Chondrocyte (in vitro differentiated cells): ENCODE measurements at places on chromosomes 2 and 18. TPM values are rescaled to one million over a fixed set of nuclear protein-coding genes. Genes with fewer than 3 reads are reported as not detected.

DNA sequence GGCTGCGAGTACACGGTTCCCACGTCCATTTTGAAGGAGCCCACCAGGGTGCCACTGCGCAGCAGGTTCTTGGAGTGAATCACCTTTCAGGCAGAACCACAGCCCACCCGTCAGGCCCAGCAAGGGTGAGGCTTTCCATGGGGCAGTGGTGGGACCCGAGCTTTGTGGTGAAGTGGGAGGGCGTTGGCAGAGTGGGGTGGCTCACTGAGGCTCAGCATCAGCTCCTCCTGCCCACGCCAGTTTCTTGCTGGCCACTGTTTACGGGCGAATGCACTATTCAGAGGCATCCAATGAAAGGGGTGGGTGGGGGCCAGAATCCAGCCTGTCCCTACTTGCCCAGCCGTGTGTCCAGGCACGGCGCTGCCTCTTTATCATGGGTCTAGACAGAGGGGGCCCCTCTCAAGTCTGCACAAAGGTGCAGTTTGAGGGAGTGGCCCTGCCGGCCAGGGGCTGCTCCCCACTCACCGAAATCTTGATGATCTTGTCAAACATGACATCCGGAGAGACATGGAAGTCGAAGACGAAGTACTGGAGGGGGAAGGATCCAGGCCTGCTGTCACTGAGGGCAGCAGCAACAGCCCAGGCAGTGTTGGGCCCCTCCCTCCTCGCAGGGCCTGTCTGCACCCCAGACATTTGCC lies 11.4 kb upstream of the OTOF start:
- no peaks in the 10 kb centered on the region for H3K4me1 ChIP-seq
- no peak overlapping the region for H3K27ac ChIP-seq
- no peak overlapping the region for H3K4me3 ChIP-seq

- no peak for DNase-seq
- peaks cover 15% of the 10 kb centered on the region for H3K27me3 ChIP-seq
- peaks cover 8% of the 10 kb centered on the region for H3K4me1 ChIP-seq
- no peak overlapping the region for H3K4me3 ChIP-seq
Observed at GRCh38 chr2:105977212-105977611, 216.9 kb downstream of the UXS1 start.

NBAS gene
- 42.6 to 66.5 TPM (median 47.6 TPM) in 3 replicates for total RNA-seq

GRCh38 chr18:5060543-5060942 lies 136.5 kb downstream of the AKAIN1 start:
- DNase-seq = no peak
- peaks cover 2% of the 10 kb centered on the region for H3K4me1 ChIP-seq
- no peak overlapping the region for H3K4me3 ChIP-seq
- H3K27me3 ChIP-seq = peaks cover 1% of the 10 kb centered on the region

STEAP3 gene
- 44.6 to 151 TPM (median 46.6 TPM) in 3 replicates for total RNA-seq

GRCh38 chr2:200929334-200930249 lies 33.9 kb downstream of the ORC2 start:
- peaks cover 15% of the 10 kb centered on the region for H3K36me3 ChIP-seq
- H3K4me1 ChIP-seq = peaks cover 17% of the 10 kb centered on the region
- no peaks in the 10 kb centered on the region for H3K27me3 ChIP-seq
- no peak for DNase-seq

GRCh38 chr2:186913870-186914269 lies 64.9 kb upstream of the ZSWIM2 start:
- H3K36me3 ChIP-seq = no peaks in the 10 kb centered on the region
- H3K27ac ChIP-seq = no peak overlapping the region
- H3K4me3 ChIP-seq = no peak overlapping the region

DNA sequence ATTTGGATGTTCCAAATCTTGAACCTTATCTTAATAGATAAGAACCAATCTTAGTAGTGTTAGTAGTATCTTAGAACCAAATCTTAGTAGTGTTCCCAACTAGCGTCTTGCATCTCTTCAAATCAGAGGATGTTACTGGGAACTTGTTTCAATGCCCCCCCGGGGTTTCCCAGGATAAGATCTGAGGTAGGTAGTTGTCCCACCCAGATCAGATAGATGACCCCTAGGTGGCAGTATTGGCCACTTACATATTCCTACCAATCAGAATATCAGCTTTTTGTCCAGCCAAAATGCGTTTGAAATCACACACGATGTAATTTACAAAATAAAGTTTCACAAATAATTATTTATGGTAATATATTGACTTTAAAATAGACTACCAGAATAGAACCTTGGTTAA lies 314.8 kb downstream of the MBD2 start:
- H3K36me3 ChIP-seq = no peaks in the 10 kb centered on the region
- H3K4me3 ChIP-seq = no peak overlapping the region
- H3K27me3 ChIP-seq = no peaks in the 10 kb centered on the region
- no peak overlapping the region for H3K27ac ChIP-seq

GRCh38 chr2:238879621-238880377 lies 31.9 kb downstream of the TWIST2 start:
- no peak overlapping the region for H3K4me3 ChIP-seq
- H3K27me3 ChIP-seq = no peaks in the 10 kb centered on the region
- no peak overlapping the region for H3K27ac ChIP-seq
- peak; percentile 11 for DNase-seq
- no peaks in the 10 kb centered on the region for H3K36me3 ChIP-seq
- peaks cover 20% of the 10 kb centered on the region for H3K4me1 ChIP-seq

ELOA2 gene
- total RNA-seq = not detected in 3 replicates

- no peak for DNase-seq
- peaks cover 37% of the 10 kb centered on the region for H3K4me1 ChIP-seq
- peak overlapping the region; percentile 92 for H3K4me3 ChIP-seq
- H3K36me3 ChIP-seq = no peaks in the 10 kb centered on the region
Observed at GRCh38 chr2:61763605-61764034, 90.2 kb downstream of the FAM161A start.

DNA sequence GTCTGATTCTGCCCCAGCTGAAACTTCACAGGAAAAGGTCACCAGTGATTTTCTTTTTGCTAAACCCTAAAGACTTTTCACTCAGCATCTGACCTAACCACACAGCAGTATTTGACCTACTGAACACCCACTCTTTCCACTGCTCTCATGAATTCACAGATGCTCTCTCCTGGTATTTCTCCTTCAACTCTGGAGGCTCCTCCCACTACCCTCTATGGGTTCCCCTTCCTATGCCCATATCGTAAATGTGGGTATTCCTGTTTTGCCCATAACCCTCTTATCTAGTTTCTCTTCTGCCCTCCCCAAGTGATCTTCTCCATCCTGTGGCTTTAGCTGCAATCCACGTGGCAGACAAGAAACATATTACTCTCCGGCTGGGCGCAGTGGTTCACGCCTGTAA lies 7.6 kb downstream of the PLEKHM3 start:
- no peaks in the 10 kb centered on the region for H3K27me3 ChIP-seq
- H3K4me1 ChIP-seq = peaks cover 4% of the 10 kb centered on the region
- no peak overlapping the region for H3K4me3 ChIP-seq
- no peak overlapping the region for H3K27ac ChIP-seq
- H3K36me3 ChIP-seq = no peaks in the 10 kb centered on the region

DNA sequence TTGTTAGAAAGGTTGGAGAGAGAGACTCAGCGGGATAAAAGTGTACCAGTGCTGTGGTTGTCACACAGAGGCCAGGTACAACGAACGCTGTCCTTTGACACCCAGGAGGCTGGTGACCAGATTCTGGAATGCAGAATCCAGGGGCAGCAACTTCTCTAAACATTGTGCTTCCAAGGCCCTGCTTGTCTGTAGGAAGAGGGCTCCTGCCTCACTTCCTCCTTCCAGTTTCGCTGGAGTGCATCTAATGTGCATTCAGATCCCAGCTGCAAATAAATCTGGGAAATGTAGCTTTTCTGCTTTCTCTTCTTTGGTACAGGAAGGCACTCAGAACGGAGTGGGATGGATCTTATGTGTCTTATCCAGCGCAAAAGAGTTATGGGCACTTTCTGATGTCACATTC lies 171.8 kb upstream of the ATP5MC3 start:
- no peaks in the 10 kb centered on the region for H3K36me3 ChIP-seq
- no peak overlapping the region for H3K4me3 ChIP-seq
- no peak overlapping the region for H3K27ac ChIP-seq
- DNase-seq = no peak
- peaks cover 42% of the 10 kb centered on the region for H3K27me3 ChIP-seq

GRCh38 chr2:188645986-188646385 lies 328.2 kb upstream of the COL3A1 start:
- peaks cover 5% of the 10 kb centered on the region for H3K36me3 ChIP-seq
- no peak for DNase-seq
- H3K27ac ChIP-seq = peak overlapping the region; percentile 54

DAPL1 gene
- 0.57 to 1.4 TPM in 2 of 3 replicates, not detected in the other for total RNA-seq

- no peak for DNase-seq
- peaks cover 4% of the 10 kb centered on the region for H3K27me3 ChIP-seq
- H3K4me1 ChIP-seq = peaks cover 4% of the 10 kb centered on the region
- H3K4me3 ChIP-seq = no peak overlapping the region
Observed at GRCh38 chr2:219621935-219622334, 5.5 kb upstream of the SLC4A3 start.

GRCh38 chr2:60317034-60317386 lies 236.4 kb downstream of the BCL11A start:
- no peaks in the 10 kb centered on the region for H3K4me1 ChIP-seq
- H3K27ac ChIP-seq = no peak overlapping the region
- H3K36me3 ChIP-seq = no peaks in the 10 kb centered on the region
- peaks cover 25% of the 10 kb centered on the region for H3K27me3 ChIP-seq

DNA sequence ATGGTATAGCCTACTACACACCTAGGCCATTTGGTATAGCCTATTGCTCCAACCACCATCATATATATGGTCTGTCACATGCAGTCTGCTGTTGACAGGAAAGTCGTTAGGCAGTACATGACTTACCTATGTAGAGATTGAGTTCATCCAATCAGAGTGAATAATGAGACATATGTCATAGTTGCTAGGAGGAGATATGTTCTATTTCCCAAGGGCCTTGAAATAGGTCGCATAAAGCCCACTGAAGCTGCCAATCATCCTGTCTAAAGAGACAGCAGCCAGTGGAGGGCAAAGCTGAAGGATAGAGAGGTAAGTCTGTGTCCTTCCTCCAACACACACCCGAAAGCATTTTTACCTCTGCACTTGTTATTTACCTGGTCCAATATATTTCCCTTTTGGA lies 263.4 kb downstream of the PTPRM start:
- H3K27me3 ChIP-seq = no peaks in the 10 kb centered on the region
- H3K27ac ChIP-seq = no peak overlapping the region
- peaks cover 11% of the 10 kb centered on the region for H3K36me3 ChIP-seq
- H3K4me3 ChIP-seq = no peak overlapping the region

EN1 gene
- not detected in 3 replicates for total RNA-seq

DNA sequence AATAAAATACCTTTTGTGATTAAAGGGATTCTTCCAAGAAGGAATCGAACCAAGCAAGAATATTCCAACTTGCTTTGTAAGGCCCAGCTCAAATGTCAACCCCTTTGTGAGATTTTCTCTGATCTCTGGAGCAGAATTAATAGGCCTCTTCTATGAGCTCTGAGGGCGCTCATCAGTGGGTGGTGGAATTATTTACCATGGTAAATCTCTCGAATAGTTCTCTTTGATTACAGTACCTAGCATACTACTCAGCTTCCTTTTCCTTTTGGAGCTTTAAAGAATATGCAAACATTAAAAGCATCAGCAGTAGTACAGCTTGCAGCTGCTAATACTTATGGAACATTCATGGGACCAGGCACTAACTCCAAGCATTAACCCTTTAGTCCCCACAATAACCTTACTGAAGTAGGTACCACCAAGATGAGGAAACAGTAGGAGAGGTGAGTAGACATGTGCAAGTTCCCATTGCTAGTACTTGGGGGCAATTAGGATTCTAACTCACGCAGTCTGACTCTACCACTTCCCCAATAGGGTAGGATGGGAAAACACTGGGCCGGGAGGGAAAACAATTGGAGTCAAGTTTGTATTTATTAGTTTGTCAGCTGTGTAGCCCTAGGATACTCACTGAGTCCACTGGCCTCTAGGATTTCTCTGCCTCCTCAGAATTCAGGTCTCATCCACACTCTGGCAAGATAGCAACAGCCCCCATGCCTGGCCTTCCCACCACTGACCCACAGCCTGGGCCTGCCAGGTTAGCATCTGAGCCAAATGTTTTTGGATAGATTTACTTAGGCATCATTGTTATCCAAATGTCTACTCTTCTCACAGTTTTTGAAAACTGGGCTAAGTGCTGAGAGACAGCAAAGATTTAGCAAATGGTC lies 21.7 kb downstream of the ADD2 start:
- peaks cover 17% of the 10 kb centered on the region for H3K27me3 ChIP-seq
- no peaks in the 10 kb centered on the region for H3K36me3 ChIP-seq
- no peak overlapping the region for H3K4me3 ChIP-seq
- DNase-seq = no peak

DNA sequence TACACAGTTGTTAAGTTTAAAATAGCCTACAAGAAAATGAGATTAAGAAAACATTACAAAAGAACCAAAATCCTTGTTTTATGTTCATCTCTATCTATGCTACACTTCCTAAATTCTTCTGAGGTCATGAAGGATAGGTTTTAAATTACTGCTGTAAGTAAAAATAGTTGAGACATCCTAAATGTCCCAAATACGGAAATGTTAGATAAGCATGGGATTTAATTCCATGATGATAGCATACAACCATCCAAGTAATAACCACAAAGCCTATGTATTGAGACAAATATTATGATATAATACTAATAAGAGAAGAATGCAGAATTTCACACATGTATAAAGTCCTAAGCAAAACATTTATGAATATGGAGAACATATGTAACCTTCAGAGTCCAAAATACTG lies 34.1 kb downstream of the PIEZO2 start:
- H3K27me3 ChIP-seq = no peaks in the 10 kb centered on the region
- no peak for DNase-seq
- peak overlapping the region; percentile 80 for H3K27ac ChIP-seq

- H3K27me3 ChIP-seq = peaks cover 20% of the 10 kb centered on the region
- H3K4me1 ChIP-seq = no peaks in the 10 kb centered on the region
- H3K4me3 ChIP-seq = no peak overlapping the region
- DNase-seq = no peak
- H3K36me3 ChIP-seq = peaks cover 3% of the 10 kb centered on the region
Observed at GRCh38 chr2:233076749-233077148, 16.6 kb downstream of the INPP5D start.

DNA sequence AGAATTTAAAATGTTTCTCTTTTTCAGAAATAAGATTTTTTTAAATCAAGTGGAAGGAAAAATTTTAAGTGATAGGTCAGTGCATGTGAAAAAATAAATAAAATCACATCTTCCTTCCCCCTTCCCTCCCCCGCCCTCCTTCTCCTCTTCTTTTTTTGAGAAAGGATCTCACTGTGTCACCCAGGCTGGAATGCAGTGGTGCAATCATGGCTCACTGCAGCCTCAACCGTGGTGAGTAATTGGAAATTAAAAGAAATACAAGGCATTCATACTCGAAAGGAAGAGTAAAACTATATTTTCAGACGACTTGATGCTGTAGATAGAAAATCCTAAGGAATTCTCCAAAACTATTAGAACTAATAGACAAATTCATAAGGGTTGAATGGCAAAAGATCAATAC lies 16.9 kb upstream of the CRACDL start:
- no peaks in the 10 kb centered on the region for H3K36me3 ChIP-seq
- DNase-seq = no peak
- no peak overlapping the region for H3K4me3 ChIP-seq
